ENCODE measurements at places on chromosomes 2 and 18.

GRCh38 chr18:5051207-5051606, 145.8 kb downstream of the AKAIN1 start:
- DNase-seq = no peak

GRCh38 chr2:164764996-164765395, 76.6 kb downstream of the COBLL1 start:
- DNase-seq = no peak

- no peak for DNase-seq
Observed at GRCh38 chr2:29293830-29294438, 178.7 kb downstream of the CLIP4 start.

DNA sequence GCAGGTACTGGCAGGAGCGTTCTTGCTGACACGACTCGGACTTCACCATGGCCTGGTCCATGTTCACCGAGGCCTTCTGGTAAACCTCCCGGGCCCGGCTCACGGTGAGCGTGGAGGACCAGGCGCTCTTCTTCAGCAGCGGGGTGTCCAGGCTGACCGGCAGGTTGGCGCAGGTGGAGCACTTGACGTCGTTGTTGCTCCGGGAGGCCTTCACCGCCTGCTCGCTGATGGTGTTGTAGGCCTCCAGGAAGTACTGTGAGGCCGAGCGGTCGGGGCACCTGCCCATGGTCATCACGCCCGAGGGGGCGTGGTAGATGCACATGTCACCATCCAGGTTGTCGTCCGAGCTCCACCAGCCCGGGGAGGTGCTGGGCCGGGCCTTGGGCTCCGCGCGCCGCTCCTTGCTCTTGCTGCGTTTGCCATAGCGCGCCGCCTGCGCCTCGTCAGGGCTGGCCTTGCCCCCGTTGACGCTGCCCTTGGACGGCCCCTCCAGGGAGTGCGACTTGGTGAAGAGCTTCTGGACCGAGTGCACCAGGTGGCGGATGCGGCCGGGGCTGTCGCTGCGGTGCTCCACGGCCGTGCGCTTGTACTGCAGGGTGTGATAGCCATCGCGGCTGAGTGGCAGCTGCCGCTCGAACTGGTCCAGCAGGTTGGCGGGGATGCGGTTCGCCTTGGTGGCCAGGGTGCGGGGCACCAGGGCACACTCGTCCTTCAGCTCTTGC, 429.3 kb downstream of the TGIF1 start:
- DNase-seq = no peak

GRCh38 chr2:73142937-73143336, 30.2 kb upstream of the RAB11FIP5 start:
- DNase-seq = no peak

GRCh38 chr2:182393270-182393760, 33.5 kb downstream of the PDE1A start:
- DNase-seq = no peak

DNA sequence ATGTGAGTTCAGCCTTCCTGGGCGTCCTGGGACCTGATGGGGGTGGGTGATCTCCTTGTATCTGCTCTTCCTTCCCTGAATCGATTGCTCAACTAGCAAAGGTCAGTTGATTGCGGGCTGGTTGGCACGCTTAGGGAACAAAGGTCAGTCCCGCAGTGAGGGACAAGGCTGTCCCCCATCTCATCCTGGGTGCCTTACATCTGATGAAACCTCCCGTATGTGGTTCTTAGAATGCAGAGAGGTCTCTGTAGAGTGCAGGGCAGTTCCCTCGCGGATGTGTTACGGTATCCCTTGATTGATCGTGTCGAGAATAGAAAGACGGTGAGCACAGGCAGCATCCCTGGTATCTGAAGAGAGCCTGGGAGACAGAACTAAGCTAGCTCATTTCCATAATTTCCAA, 56.4 kb upstream of the RBM44 start:
- DNase-seq = no peak

- no peak for DNase-seq
Observed at GRCh38 chr2:135840601-135841000, 3.6 kb upstream of the LCT start.

DNA sequence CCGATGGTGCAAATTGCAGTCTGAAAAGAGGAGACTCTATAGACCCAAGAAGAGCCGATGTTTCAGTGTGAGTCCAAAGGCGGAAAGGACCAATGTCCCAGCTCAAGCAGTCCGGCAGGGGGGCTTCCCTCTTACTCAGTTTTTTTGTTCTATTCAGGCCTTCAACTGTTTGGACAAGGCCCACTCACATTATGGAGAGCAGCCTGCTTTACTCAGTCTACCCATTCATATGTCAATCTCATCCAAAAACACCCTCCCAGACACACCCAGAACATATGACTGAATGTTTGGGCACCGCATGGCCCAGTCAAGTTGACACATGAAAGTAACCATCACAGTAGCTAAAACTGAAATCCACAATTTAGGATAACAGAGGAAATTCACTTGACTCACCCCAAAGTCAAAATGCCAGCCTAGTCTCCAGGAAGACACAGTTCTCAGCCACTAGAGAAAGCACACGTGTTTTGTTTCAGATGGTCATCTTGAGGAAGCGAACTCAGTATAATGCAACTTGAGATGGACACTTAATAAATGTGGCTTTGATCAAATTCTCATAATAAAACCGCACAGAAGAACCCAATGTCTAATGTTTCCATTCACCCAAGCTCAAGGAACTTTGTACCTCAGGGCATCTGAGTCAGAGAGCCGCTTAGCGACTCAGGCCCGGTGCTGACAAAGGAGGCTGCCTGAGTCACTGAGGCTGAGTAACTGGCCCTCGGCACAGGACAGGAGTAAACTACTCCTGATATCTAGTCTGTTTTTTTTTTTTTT, 2.4 kb downstream of the FHL2 start:
- no peak for DNase-seq

GRCh38 chr2:40130251-40130994, 321.5 kb downstream of the SLC8A1 start:
- no peak for DNase-seq

- no peak for DNase-seq
Observed at GRCh38 chr18:32753656-32754260, 19.1 kb downstream of the KLHL14 start.

GRCh38 chr2:38960609-38961320, 71.1 kb downstream of the ARHGEF33 start:
- DNase-seq = no peak

GRCh38 chr2:105929516-105929915, 184.8 kb downstream of the NCK2 start:
- no peak for DNase-seq

DNA sequence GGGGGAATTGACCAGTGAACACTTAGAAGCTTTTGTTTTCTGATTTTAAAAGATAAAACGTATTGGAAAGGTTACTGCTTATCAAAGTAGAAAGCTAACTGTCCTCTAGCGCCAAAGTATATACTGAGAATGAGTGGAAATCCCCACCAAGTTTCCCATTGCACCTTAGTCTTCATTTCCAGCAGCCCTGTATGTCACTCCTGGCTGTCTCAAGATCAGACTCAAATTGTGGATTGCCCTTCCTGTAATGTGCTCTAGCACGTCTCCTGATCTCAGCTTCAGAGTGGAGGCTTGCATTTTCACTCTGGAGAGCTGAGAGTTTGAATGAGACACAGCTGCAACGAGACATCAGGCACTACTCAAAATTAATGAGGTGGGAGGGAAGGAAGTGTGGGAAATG, 26.6 kb downstream of the MFF start:
- no peak for DNase-seq

- DNase-seq = peak; percentile 73
Observed at GRCh38 chr2:39620067-39620466, 45.6 kb upstream of the TMEM178A start.

DNA sequence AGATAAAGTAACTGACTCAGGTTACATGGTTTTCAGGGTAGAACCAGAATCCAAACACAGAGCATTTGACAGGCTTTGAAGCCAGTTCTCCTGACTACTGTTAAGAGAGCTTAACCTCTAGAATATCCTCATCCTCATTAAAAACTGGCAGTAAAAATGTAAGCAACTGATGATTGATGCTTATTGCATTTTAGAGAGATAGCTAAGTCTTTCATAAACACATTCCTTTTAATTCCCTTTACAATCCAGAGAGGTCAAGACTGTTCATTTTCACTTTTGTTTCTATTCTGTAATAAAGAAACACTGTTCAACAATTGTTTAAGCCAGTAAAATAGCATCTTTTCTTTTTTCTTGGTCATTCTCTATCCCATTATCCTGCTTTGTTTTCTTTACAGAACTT, 53.9 kb upstream of the RAB27B start:
- DNase-seq = no peak

GRCh38 chr2:82986899-82987298, 1472.2 kb downstream of the SUCLG1 start:
- DNase-seq = no peak

DNA sequence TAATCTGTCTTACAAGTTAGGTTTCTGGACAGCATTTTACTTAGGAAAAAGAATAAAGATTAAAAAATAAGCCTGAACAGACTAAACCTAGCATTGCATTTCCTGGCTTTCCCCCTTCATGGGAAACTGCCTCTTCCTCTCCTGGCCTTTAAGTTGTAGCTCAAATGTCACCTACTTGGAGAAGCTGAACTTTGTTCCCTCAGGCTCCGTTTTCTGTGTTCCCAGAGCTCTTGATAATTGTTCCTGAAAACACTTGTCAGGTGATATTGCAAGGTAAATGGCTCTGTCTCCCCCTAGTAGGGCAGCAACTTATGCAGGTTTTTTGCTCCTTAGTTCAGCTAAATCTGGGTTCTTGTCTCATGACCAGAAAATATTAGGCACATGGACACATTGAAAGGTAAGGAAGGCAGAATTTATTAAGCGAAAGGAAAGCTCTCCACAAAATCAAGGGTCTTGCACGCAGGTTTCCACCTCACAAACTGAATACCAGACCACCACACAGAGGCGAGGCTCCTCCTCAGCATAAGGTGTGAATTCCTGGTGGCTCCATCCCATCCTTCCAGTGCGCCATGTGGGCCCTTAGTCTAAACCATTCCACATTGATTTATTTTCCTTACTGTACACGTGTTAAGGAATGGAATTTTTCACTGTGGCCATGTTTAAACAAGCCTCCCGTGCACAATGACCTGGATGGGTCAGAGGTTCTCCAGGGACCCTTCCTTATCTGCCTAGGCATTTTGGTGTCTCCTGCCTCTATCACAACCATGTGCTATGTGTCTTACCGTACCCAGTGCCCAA, 229.3 kb downstream of the HNMT start:
- no peak for DNase-seq

DNA sequence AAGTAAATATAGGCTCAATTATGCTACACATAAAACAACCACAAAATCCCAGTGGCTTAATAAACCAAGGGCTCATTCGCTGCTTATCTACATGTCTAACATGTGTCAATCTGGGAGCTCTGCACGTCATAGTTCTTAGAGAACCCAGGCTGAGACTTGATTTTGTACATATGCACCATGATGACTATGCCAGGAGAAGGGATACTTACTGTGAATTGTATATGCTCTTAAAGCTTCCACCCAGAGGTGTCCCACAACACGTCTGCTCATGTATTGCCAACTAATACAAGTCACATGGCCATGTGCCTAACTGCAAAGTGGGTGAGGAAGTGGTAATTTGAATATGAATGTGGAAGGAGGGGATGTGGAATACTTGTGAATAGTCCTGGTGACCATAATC, 262.1 kb downstream of the CPS1 start:
- no peak for DNase-seq

GRCh38 chr2:230520875-230521155, 104.8 kb downstream of the SP100 start:
- DNase-seq = no peak

DNA sequence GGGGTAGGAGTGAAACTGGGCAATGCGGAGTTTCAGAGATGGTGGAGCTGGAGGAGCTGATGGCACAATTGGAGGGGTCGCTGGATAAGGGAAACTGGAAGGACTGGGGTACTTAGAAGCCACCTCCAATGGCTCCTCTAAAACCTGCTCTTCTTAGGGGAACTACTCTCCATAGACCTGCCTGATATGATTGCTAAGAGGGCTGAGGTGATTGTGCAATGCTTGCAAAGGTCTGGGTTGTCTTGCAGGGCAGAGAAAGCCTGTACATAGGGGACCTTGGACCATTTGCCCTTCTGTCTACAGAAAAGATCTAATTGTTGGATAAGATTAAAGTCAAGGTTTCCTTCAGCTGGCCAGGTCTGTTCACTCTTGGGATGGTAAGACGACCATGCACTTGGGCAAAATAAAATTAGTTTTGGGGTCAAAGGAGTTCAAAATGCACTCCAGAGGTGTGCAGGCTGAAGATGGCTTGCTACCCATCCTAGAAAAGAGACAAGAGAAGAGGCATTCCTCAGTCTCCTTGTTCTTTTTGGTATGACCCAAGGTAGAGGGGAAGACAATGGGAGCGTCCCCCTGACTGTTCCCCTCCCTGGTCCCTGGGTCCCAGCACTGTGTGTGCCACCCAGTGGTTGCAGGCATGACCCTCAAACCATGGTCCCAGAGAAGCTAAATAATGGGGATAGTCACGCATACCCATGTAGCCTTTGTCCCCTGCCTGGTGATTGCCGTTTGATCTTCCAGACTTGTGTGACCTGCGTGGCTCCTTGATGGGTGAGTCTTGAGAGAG, 41.1 kb downstream of the STK17B start:
- DNase-seq = no peak

GRCh38 chr2:188506843-188507242, 215.2 kb downstream of the GULP1 start:
- DNase-seq = no peak

GRCh38 chr2:47043891-47044239, 111.2 kb downstream of the STPG4 start:
- DNase-seq = no peak

DNA sequence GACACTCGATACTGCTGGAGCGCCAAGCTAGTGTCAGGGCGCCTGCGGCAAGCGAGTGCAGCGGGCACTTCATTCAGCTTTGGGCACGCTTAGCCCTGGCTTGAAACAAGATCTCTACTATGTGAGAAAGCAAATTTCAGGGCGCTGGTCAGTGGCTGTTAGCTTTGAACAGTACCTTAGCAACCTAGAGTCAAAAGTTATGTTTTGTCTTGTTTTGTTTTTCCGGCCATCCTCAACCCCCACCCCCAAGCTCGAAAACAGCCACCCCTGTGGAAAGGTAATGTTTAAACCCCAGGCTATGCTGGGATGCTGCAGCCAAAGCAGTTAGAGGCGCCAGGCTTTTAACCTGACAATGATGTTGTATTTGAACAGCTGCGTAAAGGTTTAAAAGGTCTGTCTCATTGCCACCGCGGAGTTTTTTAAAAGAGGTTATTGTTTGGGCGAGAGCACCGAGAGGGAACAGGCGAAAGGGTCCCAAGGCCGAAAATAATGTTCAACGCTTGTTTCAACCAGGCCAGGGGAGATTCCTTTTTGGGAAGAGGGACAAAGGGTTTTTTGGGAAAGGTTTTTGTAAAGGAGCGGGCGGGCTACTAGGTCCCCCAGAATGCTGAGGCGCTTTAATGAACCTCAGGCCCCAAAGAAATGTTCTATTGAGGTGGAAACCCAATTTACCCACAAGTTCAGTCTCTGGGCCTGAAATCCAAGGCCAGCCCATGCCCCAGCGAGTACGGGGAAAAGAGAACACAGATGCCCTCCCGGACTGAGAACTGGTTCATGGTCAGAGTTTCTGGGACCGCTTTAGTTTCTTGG, 2.3 kb upstream of the HOXD10 start:
- DNase-seq = no peak

Measured in coronary artery (tissue), 2 donors.